HTR-8/SVneo (cell line): ENCODE measurements at places on chromosomes 1 and 21.

GRCh38 chr1:206039046-206039973 lies 13.7 kb upstream of the RHEX start:
- DNase-seq = no peak

DNA sequence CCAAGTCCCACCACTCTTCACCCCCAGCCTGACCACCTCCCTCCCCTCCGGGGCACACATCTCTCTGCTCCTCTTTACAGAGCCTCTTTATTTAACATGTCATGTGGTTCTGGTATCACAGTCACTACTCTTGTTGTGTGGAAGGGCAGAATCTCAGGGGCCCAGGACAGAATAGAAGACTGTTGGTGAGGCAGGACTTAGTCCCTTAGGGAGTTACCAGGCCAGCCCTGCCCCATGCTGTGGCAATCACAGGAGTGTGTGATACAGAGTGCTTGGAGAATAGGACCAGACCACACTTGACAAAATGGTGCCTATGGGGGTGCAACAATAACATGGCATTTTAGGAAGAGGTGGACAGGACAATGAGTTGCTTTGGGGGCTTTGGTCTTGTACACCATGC lies 43.0 kb upstream of the CRNN start:
- no peak for DNase-seq

- DNase-seq = no peak
These were observed 82.9 kb upstream of the POU3F1 start for GRCh38 chr1:38129473-38129872.

DNA sequence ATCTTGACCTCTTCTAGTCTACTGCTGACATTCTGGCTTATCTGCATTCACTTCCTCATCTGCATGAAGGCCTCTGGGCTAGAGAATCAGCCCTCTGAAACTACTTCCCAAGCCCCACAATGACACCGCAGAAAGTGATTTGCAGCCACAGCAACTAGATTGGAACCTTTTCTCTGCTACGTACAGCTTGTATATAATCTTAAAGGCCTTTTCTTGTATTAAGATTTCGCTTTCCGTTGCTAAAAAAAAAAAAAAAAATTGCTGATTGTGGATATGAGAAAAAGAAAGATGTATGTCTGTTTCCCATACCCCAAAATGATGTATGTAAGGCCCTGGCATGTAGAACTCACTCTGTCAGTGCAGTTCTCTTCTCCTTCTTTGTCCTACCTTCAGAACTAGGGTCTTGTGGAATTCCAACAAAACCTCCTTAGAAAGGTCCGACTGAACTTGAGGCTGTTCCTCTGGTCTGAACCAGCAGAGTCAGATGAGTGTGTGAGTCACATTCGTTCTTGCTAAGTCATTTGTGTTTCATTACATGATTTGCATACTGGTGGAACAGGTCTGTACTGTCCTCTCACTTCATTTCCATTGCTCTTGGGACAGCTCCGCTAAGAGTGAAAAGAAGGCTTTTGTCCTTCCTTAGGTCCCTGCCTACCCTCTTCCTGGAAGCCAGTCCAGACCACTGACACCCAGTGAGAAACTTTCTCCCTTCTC lies 62.7 kb downstream of the PLPP3 start:
- no peak for DNase-seq

GRCh38 chr1:240468656-240469055 lies 143.3 kb downstream of the GREM2 start:
- no peak for DNase-seq

DNA sequence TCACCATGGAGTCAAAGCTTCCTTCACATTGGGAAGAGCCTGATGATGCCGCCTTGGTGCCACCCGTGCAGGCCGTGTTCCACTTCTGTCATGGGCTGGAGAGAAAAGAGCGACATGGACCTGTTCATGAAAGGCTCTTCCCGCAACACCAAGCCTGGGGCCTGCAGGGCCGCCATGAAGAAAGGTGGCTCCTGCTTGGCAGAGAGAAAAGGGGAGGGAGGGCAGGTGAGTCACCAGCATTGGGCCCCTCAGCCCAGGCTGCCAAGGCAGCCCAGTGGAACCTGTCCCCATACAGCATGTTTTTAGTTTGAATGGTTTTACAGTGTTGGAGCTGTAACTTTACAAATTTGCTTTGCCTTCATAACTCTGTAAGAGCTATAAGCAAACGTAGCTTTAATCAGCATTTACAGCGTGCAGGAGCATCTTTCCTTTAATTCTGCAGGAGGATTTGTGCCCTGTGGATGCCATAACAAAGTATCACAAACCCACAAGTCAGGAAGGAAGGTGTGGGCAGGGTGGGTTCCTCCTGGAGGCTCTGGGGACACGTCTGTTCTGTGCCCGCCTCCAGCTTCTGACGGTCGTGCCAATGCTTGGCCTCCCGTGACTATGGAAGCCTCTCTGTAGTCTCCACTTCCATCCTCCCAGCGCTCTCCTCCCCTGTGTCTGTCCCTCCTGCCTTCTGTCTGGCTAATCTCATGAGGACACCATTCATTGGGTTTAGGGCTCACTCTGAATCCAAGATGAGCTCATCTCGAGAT lies 49.1 kb downstream of the RIPK4 start:
- no peak for DNase-seq

DNA sequence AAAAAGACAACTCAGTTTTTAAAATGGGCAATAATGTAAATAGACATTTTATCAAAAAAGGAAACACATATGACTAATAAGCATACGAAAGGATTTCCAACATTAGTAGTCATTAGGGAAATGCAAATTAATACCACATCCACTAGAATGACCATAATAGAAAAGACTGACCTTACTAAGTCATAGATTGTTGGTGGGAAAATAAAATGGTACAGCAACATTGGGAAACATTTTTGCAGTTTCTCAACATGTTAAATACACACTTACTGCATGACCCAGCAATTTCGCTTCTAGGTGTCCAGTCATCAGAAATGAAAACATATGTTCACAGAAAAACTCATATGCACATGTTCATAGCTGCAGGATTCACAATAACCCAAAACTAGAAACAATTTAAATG lies 29.9 kb upstream of the SLC44A3 start:
- DNase-seq = no peak
